ENCODE measurements at places on chromosomes 7 and 10.

DNA sequence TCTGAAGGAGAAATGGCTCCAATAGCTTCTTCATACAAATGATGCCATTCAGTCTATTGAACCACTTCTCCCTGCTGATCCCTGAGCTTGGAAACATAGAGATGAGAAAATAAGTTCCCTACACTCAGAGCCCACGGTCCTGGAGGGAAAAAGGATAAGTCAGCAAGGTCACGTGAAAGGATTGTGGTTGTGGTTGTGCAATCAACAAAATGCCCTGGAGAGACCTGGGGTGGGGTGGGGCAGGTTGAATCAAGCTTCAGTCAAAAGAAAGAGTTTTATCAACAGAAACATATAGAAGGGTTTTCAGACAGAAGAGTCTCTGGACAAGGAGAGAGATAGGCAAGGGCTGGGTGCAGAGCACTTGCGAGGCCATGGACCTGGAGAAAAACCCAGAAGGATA is 30.1 kb downstream of the C10orf90 start:
- DNase-seq: no peak

DNA sequence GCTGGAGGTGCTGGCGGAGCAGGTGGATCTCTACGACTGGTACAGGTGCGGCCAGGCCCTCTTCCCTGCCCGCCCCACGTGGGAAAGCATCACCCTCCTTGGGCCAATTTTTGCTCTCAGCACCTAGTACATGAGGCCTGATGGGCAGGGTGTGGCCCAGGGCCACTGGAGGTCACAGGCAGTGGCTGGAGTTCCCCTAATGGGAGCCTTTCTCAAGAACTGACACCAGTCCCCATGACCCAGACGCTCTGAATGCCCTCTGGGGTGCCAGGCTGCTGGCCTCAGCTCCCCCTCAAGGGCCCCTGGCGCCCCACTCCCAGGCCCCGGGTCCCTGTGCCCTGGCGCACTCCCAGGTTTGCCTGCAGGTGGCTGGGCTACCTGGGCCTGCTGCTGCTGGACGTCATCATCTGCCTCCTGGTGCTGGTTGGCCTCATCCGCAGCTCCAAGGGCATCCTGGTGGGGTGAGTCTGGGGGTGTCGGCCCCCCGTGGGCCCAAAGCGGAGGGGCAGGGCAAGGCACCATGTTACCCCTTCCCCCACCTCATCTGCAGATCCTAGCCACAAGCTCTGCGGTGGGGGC is 15.9 kb downstream of the TTYH3 start:
- DNase-seq: no peak

GRCh38 chr7:130639388-130639787 is 29.2 kb downstream of the COPG2 start:
- DNase-seq: no peak

DNA sequence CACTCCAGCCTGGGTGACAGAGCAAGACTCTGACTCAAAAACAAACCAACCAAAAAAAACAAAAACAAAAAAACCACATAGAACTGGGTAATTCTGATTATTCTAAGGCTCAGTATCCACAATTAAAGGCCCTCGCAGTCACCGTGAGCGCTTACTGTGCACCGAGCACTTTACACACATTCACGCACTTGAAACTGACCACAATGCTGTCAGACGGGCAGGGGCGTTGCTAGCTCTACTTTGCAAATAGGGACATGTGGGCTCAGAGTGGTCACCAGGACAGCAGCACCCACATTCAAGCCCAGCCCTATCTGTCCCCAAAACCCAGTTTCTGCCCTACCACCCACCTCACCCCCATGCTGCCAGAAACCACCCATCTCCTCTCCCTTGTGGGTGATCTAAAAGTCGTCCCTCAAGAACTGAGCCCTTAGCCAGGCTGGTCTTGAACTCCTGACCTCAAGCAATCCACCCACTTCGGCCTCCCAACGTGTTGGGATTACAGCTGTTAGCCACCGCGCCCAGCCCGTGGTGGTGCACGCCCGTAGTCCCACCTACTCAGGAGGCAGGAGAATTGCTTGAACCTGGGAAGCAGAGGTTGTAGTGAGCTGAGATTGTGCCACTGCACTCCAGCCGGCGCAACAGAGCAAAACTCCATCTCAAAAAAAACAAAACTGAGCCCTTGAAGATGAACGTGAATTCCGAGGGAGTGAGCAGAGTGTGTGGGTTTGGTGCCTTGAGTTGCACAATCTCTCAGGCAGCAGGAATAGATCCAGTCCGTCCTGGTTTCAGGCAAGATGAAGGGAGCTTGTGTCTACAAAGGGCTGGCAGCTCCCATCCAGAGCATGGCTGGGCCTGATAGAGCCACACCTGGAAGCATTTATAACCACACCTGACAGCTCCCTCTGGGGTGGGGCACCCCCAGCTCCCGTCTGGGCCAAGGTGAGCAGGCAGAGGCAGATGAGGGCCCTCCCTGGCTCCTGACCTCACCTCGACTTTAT is 5.4 kb upstream of the HSPB1 start:
- DNase-seq: no peak

DNA sequence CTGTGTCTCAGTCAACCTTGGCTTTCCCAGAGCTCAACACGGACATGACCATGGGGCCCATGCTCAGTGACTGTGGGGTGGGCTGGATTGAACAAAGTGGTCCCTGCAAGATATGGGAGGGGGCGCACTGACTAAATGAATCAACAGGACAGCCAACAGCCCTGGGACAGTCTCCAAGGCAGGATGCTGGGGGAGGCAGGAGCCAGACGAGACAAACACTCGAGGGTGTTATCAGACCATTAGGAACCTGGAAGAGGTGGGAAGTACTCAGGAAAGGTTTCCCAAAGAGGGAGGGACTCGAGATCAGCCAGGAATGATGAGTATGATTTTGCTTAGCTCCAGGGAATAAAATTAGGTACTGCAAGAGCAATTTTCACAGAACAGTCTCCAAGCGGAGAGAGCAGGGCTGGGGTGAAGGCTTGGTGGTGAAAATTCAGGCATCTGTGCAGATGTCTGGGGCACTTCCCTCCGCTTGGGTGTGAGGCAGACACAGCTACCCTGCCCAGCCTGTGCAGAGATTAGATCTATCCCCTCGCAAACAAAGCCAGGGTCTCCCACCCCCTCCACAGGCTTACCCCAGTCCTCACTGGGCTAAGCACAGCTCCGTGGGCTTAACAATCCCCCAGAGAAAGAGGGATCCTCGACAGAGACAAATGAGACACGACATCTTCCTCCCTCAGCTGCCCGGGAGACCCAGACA is 261.1 kb upstream of the ZMIZ1 start:
- DNase-seq: no peak

GRCh38 chr10:110426294-110427181 is 71.2 kb upstream of the DUSP5 start:
- no peak for DNase-seq
